ENCODE measurements at places on chromosomes 12 and 14. TPM values are rescaled to one million over a fixed set of nuclear protein-coding genes. Genes with fewer than 3 reads are reported as not detected.

The HOXC9 gene
- total RNA-seq: not detected

The GPR135 gene
- 1.9 TPM for total RNA-seq

The GALNT8 gene
- 2.9 TPM for total RNA-seq

The FBXO33 gene
- total RNA-seq: 16.4 TPM

The BHLHE41 gene
- total RNA-seq: not detected

The TCL1B gene
- total RNA-seq: not detected

The FAM177A1 gene
- total RNA-seq: 37.3 TPM

The SMIM41 gene
- not detected for total RNA-seq

The MYF5 gene
- not detected for total RNA-seq

The TNS2 gene
- total RNA-seq: 1.6 TPM

The AQP6 gene
- not detected for total RNA-seq
